Activated CD4-positive, alpha-beta T cell treated with anti-CD3 and anti-CD28 coated beads, Interleukin-2, amount 10 ng/mL, durations not matched to agents 24 days and 14 days (primary cell): ENCODE measurements at places on chromosomes 5 and 9. TPM values are rescaled to one million over a fixed set of nuclear protein-coding genes. Genes with fewer than 3 reads are reported as not detected.

- H3K36me3 ChIP-seq: peaks cover 11% of the 10 kb centered on the region
- H3K27me3 ChIP-seq: peaks cover 10% of the 10 kb centered on the region
- peaks cover 60% of the 10 kb centered on the region for H3K4me1 ChIP-seq
- DNase-seq: peak; percentile 64
Observed at GRCh38 chr5:75050415-75050814, 1.9 kb downstream of the GCNT4 start.

DNA sequence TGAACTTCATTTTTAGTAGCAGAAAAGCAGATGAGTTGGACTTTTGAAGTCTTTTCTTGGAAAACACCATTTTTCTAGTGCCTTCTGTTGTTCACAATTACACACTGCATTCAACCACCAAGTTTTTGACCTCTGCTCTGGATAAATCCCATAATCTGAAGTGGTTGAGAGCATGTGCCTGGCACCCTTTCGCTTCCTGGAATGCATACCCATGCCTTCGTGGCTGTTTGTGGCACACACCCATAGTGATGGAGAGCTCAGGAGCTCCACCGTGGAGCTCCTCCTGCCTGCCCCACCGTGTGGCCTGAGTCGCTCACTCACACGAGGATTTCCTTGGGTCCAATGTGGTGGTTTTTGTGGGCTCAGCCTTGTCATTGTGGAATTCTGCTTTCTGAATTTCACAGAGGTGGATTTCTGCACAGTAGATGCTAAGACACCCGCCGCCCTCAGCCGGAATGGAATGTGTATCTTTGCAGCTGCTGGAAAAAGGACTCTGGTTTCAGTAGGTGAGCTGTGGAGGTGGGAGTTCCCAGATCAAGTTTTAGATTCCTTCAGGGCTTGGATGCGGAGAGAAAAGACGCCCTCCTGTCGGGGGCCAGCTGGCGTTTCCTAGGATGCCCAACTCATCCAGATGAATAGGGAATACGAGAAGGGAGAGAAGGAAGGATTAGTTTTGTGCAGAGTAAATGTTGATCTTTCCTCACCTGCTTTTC, 500.4 kb downstream of the IRX1 start:
- H3K4me3 ChIP-seq: no peak overlapping the region
- DNase-seq: no peak
- H3K4me1 ChIP-seq: no peaks in the 10 kb centered on the region
- H3K36me3 ChIP-seq: no peaks in the 10 kb centered on the region
- no peak overlapping the region for H3K27ac ChIP-seq

GRCh38 chr5:78570646-78571045, 77.9 kb downstream of the LHFPL2 start:
- no peak overlapping the region for H3K4me3 ChIP-seq
- H3K36me3 ChIP-seq: no peaks in the 10 kb centered on the region
- H3K27me3 ChIP-seq: peaks cover 3% of the 10 kb centered on the region
- DNase-seq: no peak
- no peaks in the 10 kb centered on the region for H3K4me1 ChIP-seq

DNA sequence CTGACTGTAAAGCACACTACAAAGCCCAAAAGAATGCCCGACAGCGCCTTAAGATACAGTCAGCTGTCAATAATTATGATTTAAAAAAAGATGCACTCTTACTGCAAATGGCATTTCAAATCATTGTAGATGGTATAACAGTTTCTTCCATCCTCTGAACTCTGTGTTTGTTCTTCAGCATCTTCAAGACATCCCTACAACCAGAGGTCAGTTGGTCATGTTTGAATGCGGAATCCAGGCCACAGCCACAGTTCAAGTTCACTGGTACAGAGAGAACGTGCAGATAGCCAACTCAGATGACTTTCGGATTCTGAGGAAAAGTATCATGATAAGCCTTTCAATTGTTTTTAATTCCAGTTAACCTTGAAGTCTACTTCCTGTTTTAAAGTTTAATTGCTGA, 8.7 kb upstream of the MYOT start:
- H3K36me3 ChIP-seq: no peaks in the 10 kb centered on the region
- H3K4me1 ChIP-seq: peaks cover 8% of the 10 kb centered on the region
- no peak for DNase-seq
- H3K27me3 ChIP-seq: peaks cover 2% of the 10 kb centered on the region
- no peak overlapping the region for H3K27ac ChIP-seq

- H3K4me3 ChIP-seq: no peak overlapping the region
- peaks cover 31% of the 10 kb centered on the region for H3K27me3 ChIP-seq
- no peaks in the 10 kb centered on the region for H3K4me1 ChIP-seq
- H3K36me3 ChIP-seq: no peaks in the 10 kb centered on the region
- no peak for DNase-seq
Observed at GRCh38 chr5:154095904-154096303, 57.1 kb downstream of the MFAP3 start.

- no peak overlapping the region for H3K27ac ChIP-seq
- H3K36me3 ChIP-seq: no peaks in the 10 kb centered on the region
- DNase-seq: no peak
- no peaks in the 10 kb centered on the region for H3K27me3 ChIP-seq
Observed at GRCh38 chr5:45508135-45508534, 188.0 kb downstream of the HCN1 start.

HRCT1 gene
- not detected in 2 replicates for total RNA-seq

AQP7 gene
- not detected in 2 replicates for total RNA-seq

SLCO4C1 gene
- total RNA-seq: 0.17 and 0.28 TPM in 2 replicates

OR13C9 gene
- not detected in 2 replicates for total RNA-seq
